ENCODE measurements at places on chromosomes 2 and 18.

- DNase-seq, result no peak
Measured at GRCh38 chr2:7780321-7780720, 863.1 kb downstream of the RNF144A start.

- DNase-seq, result no peak
Measured at GRCh38 chr18:58103339-58103985, 59.4 kb downstream of the NEDD4L start.

GRCh38 chr2:61822255-61822654 is 31.6 kb downstream of the FAM161A start:
- DNase-seq, result no peak

- peak; percentile 2 for DNase-seq
Measured at GRCh38 chr2:178306352-178307073, 112.2 kb downstream of the OSBPL6 start.

DNA sequence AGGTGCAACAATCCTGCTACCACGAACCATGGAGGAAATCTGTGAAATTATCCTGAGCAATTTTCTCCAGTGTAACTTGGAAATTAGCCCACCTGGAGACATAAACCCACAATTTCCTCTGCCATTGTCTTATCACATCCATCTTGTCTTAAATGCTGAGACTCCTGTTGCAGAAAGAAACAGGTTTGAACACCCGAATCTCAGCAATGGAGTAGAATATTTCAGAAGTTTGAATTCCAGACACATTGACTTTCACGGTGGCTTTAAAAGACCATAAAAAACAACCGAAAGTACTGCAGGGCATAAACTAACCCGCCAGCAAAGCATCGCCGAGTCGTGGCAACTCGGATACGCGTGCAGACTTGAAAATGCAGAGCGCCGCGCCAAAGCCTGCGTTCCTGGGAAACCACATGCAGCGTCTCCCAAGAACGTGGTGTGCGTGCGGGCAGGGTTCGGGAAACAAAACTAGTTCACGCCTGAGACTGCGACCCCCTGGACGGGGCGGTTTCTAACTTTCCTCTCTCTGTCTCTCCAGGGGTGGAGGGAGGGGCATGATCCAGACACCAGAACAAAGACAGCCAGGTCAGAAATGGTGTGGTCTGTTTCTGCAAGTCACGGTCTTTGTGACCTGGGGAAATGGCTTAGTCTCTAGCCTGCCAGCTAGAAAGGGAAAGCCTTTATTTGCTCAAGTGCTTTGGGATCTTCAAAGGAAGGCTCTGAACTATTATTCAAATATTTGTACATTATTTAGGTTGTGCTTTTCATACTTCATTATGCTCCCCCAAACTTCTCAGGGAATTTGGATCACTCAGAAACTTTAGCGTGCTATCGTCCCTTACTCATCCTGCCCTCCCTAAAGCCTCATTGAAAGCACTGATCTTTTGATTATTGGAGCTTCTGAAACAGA is 26.9 kb upstream of the KCTD1 start:
- no peak for DNase-seq

GRCh38 chr2:219421323-219421722 is 3.1 kb downstream of the DES start:
- DNase-seq, result no peak

- no peak for DNase-seq
Measured at GRCh38 chr2:86790676-86791572, at the start of gene CD8A. Gene CD8A (minus strand): TSS chr2:86790913. CDS start chr2:86790825, 88 bp downstream.

- no peak for DNase-seq
Measured at GRCh38 chr2:184346338-184346862, 251.9 kb upstream of the ZNF804A start.

GRCh38 chr18:61464551-61465142 is 131.4 kb downstream of the CDH20 start:
- DNase-seq, result no peak

DNA sequence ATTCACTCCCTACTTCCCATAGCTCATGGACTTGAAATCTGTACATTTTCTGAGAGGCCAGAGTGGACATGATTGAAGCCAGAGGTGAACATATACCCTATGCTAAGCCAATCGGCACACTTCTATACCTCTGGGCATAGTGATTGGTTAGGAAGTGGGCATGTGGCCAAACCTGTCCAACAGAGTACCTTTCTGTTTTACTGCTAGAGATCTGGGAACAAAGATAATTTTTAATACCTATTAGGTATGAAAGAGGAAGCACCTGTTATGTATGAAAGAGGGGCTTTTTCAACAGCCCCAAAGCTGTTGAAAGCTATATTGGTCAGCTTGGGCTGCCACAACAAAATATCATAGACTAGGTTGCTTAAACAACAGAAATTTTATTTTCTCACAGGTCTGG is 27.7 kb downstream of the METTL8 start:
- DNase-seq, result no peak

GRCh38 chr2:146161256-146161882 is 1641.5 kb upstream of the ZEB2 start:
- DNase-seq, result no peak

DNA sequence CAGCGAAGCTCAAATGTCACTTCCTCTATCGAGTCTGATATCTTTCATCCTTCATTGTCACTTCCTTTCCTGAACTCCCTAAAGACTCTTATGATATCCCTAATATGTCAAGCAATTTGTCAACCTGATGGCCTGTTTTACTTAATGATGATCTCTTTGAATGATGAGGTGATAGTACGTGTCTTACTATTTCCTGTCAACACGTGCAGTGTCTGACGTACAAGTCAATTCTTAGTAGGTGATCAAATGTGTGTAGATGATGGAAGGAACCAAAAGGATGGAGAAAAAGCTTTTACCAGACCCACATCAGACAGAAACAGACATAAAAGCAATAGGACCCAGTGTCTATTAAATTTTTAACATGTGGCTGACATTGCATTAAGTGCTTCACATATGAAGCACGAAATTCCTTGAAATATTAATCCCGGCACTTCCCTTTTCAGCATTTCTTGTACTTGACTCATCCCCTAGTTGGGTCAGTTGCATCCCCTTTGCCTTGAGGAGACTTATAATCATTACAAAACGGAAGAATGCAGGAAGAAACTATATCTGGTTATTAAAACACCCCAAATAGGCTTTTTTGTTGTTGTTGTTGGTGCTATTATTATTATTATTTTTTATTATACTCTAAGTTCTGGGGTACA is 108.6 kb upstream of the NYAP2 start:
- no peak for DNase-seq

- no peak for DNase-seq
Measured at GRCh38 chr2:8453904-8454302, 228.0 kb upstream of the ID2 start.

DNA sequence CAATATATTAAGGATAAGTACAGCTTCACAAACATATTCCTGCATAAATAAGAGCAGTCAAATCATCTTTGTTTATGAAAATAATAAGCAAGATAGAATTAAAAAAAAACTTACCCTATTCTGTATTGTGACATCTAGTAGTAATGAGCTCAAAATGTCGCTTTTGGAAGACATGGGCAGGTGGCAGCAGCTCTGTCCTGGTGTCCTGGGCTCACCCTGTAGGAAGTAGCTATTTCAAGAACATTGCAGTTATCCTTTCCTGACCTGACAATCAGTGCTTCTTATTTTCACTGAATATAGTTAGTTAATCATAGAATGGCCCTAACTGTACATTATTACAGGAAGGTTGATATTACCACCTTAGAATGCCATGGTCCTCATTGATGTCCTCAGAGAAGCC is 229.1 kb downstream of the BABAM2 start:
- DNase-seq, result no peak

DNA sequence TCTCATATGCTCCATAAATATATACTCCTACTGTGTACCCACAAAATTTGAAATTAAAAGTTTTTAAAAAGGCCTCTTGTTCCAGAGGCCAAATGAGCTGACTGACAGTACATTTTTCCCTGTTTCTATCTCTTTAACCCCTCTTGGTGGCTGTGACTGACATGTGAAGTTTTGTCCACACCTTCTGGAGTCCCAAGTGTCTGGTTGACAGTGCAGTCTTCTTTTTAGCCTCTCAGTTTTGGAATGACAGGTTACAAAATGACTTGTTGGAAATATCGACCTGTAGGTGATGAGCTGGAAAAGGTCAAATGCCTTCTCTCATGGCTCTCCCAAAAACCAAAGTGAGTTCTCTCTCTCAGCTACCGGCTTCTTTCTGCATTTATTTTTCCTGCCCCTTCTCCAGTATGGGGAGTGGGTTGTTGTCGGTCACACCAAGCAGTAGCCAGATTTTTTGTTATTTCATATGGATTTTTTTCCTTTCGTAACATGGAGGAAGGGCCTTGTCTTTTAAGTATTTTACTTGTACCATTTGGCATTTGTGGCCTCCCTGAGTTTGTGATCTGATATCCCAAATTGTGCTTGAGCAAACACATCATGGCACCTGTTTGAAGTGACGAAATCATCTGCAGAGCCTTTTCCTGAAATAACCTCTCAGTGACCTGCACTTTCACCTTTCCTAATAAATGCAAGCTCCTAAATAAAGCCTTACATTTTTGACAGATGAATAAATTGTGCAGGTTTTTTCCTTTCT is 143.9 kb downstream of the ESCO1 start:
- DNase-seq, result no peak

DNA sequence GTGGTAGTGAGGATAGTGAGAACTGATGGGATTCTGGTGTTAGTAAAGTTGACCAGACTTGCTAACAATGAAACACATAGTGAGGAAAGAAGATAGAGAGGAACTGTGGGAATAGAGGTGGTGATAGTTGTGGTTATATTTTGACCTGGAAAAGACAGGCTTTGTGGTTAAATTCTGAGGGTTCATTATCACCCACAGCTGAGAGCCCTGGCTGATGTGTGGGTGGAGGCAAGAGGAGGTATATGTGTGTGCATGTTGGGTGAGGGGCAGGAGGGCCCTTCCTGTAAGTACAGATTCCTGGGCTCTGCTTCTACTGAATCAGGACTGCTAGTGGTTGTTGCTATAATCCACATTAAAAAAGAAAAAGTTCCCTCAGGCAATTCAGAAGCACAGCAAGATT is 26.2 kb upstream of the TMEM163 start:
- DNase-seq, result no peak

DNA sequence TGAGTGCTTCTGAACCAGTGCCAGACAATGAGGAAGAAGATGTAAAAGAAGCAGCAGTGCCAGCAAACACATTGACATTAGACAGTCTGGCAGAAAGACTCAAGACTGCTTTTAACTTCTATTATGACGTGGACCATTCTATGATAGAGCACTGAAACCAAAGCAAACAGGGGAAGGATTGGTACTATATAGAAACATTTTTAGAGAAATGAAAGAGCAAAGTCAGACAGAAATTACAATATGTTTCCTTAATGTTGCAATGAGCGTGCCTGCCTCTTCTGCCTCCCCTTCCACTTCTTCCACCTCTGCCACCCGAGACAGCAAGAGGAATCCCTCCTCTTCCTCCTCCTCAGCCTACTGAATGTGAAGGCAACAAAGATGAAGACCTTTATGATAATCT is 39.7 kb downstream of the DHX57 start:
- DNase-seq, result no peak

DNA sequence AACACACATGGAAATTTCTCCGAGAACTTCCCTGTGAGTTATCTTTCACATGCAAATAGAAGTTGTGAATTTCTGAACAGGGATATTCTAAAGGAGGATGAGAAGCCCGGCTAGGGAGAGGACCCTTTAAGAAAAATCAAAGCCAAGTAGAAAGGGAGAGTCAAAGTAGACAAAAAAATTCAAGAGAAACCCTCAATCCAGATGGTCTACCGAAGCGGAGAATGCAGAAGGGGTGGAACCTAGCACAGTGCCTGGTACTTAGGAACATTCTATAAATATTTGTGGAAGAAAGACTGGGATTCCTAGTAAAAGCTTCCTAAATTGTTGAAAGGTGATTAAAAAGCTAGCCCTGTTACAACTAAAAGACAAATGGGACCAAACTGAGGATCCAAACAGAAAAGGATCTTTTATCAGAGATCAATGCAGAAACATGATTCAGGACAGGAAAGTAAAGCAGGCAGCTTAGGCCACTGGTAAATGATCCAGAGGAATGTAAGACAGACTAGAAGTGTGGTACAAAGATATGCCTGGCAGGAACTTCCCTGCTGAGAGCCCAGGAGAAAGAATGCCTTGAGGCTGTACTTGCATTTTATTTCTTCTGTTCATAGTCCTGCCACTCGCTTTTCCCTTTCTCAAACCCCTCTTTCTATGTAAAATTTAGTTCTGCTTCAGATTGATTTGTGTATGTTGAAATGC is 19.5 kb upstream of the GLS start:
- DNase-seq, result no peak

- no peak for DNase-seq
Measured at GRCh38 chr2:2542316-2542715, 211.2 kb upstream of the MYT1L start.

GRCh38 chr2:20992201-20992711 is 51.6 kb downstream of the APOB start:
- DNase-seq, result no peak

Data from stimulated activated CD4-positive, alpha-beta T cell treated with anti-CD3 and anti-CD28 coated beads, Interleukin-2, amount 100 ng/mL, for 4 hours (primary cell).